GM13977 (cell line): ENCODE measurements at places on chromosomes 11 and 22.

GRCh38 chr11:16049611-16050010, 306.7 kb downstream of the SOX6 start:
- DNase-seq = no peak

DNA sequence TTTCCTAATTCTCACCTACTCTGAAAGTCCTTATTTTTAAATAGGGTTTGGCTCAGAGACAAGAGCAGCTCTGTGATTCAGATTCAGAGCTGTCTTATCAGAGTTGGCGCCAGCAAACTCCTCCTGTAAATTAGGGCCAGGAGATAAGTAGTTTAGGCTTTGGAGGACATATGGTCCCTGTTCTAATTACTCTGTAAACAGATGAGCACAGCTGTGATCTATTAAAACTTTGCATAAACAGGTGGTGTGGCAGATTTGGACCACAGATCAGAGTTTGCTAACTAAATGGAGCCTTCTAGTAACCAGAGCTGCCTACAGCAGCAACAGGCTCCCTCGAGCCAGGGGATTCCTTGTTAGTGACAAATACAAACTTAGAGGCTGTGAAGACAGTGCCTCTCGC, 27.9 kb downstream of the YPEL1 start:
- DNase-seq = no peak

- DNase-seq = no peak
Observed at GRCh38 chr11:70247710-70248072, 22.8 kb upstream of the PPFIA1 start.

DNA sequence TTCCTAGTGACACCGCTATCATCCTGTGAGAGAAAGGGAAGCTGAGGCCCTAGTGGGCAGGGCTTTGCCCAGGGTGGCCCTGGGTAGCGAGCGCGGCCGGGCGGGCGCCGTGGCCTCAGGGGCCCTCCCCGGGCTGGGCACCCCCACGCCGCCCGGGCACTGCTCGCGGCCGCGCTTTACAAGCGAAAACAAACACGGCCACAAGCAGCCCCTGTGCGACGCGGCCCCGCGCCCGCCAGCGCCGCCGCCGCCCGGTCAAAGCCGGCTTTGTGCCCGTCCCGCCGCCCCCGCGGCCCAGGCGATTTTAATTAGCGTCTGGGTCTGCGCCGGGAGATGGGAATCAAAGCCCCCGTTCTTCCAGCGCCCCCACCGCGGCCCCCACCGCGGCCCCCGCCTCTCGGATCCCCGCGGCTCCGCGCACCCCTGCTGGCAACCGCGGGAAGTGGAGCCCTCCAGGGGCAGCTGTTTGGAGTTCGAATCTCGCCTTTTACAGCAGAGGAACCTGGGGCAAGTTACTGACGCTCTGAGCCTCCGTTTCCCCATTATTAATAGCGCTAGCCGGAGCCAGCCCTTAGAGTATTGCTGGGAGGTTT, 47.9 kb downstream of the CHRDL2 start:
- DNase-seq = peak; percentile 46

GRCh38 chr11:75839851-75840250, 24.8 kb downstream of the UVRAG start:
- DNase-seq = no peak

DNA sequence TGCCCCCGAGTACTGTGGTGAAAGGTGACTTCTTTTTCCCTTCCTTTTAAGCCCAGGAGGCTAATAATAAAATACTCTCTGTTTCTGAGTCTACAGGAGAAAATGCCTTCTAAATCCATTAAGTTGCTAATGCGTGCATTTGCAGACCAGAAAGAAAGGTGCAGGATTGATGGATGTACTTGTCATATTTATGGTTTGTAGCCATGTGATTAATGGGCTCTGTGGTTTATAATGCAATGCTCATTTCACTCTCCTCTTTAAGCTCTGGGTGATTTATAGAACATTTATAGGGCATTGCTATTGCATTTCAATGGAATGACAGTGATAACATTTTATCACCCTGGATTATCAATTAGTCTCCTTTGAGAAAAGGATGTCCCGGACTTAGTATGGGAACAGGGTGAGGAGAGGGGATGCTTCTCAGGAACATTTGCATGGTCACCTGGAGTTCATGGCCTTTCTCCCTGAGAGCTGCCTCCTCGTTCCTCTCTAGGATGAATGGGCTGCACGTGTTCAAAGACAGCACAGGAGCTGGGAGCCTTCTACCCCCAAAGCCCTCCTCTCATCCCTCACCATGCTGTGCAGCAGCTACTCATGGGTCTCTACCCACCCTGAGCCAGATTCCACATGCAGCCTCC, 82.8 kb upstream of the HMGXB4 start:
- DNase-seq = no peak

DNA sequence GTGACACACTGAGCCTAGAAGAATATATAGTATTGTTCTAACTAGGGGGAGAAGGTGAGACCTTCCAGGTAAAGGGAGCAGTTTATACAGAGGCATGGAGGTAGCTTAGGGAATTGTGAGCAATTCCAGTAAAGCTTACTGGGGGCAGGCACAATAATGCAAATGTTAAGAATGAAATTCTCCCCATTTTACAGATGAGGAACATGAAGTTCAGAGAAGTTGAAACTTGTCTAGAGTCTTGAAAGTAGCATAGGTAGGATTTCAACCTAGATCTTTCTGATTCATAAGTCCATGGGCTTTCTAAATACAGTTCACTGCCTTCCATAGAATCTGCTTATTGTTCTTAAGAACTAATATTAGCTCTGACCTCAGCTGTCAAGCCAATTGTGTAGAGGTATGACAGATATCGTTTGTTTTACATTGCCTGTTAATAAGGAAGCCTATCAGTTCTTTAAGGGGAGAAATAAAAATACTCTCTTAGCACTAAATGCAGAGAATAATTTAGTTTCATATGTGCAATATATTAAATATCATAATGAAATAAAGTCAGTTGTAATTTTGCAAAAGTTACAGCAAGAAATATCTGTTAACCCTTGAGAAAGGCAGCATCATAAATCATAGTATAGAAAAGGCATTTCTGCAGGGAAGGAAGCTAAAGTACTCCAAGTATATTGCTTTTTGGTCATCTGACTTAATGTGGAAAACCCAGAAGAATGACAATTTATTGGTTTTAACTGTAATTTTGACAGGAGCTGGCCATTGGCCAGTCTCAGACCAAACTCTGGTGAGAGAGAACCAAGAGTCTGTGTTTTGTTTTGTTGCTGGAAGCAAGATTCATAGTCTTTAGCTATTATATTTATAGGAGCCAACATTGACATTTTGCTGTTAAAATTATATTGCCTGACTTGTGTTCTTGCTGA, 181.8 kb downstream of the UVRAG start:
- DNase-seq = no peak

DNA sequence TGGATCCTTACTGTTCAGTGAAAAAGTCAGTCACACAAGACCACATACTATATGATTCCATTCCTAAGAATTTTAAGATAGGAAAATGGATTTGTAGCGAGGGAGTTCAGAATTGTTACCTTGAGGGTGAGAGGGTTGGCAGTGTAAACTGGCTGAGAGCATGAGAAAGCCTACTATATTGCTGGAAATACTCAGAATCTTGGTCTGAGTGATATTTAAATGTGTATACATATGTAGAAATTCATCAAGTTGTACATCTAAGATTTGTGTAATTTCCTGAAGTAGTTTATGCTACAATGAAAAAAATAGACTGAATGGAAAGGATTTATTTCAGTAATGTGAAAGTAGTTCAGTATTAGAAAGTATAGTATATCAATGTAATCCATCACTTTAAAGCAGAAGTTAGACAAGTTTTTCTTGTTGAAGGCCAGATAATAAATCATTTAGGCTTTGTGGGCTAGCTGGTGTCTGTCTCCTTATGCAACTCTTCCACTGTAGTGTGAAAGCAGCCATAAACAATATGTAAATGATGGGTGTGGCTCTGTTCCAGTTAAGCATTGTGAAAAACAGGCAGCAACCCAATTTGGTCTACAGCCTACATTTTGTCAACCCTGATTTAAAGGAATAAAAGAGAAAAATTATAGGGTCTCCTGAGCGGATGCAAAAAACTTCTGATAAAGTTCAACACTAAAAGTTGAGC, 127.2 kb upstream of the THY1 start:
- DNase-seq = no peak

DNA sequence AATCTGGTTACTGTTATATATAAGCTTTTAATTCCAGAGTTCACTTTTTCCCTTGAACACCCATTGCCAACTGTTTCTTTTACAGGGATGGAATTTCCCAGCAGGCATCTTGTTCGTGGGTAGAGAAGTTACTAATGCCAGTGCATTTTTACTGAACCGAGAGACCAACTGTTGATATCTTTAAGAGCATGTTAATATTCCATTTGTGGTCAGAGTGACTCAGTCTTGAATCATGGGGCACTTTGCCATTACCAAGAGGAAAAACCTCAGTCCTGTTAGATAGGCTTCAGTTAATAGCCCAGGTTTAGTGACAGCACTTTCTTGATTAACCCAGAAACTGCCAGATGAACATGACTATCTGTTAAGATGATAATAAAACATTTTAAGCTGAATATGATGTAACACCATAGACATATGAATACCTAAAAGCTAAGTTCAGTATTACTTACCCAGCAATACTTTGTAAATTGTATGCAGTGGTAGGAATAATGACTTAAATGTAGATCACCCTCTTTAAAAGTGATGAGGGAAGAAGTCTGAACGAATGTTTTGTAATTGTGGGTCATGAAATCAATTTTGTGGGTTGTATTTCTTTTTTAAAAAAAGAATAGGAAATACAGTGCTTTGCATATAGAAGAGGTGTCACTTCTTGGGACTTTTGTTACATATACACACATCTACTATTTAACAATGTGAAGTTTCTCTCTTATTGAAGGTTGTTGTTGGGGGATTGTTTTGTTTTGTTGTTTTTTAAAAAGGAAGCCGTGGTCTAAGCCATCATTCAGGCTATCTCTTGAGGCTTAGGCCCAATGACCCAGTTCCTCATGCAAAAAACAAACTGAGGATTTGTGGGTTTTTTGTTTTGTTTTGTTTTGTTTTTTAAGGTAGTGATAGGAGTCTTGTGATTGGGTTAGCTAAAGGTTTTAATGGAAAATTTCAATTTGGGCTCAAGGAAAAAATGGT, 79.2 kb upstream of the GRIK4 start:
- no peak for DNase-seq

DNA sequence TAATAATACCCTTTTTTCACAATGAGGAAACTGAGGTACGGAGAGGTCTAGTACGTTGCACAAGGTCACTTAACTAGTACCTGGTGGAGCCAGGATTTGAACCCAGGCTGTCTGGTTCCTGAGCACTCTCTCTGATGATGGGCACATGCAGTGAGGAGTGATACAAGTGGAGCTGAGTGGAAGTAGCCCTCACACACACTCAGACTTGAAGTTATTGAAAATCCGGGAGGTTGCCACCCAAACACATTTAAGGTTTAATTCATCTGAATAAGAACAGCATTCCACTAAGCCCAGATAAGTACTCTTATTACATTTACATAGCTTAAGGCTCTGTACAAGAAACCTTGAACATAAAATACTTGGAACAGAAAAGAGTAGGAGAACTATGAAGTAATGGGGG, 4.8 kb downstream of the GRAP2 start:
- no peak for DNase-seq

DNA sequence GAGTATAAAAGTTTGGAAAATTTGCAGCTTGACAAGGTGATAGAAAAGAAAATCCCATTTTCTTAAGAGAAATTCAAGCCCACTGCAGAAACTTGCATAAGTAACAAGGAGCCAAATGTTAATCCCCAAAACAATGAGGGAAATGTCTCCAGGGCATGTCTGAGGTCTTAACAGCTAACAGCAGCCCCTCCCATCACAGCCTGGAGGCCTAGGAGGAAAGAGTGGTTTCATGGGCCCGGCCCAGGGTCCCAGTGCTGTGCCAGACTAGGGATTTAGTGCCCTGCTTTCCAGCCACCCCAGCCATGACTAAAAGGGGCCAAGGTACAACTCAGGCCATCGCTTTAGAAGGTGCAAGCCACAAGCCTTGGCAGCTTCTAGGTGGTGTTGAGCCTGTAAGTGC, 123.7 kb upstream of the TRPC6 start:
- DNase-seq = no peak

DNA sequence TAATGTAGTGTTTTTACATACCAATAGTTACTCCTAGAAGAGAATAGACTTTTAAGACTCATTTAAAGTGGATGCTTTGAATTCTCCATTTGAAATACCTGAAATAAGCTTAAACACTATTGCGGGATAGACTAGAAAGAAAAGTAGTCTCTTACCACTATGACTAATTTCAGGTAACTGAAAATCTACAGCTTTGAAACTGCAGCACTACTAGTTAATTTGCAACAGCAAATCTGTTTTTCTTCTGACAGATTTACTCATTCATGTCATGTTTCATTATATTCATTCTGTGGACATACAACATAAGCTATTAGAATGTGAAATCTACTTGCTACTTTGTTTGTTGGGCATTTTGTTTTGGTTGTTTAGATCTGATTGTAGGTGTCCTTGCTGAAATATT, 153.6 kb downstream of the MAML2 start:
- DNase-seq = peak; percentile 42

- no peak for DNase-seq
Observed at GRCh38 chr11:115047631-115048030, 369.3 kb downstream of the NXPE2 start.

- no peak for DNase-seq
Observed at GRCh38 chr11:102986815-102987214, 31.3 kb upstream of the MMP13 start.

- no peak for DNase-seq
Observed at GRCh38 chr22:19040391-19040861, 81.8 kb downstream of the DGCR2 start.
